Right ventricle myocardium inferior (tissue), 1 donor: ENCODE measurements at places on chromosomes 4 and X.

GRCh38 chr4:3871881-3872833 lies 106.0 kb downstream of the ADRA2C start:
- no peak for DNase-seq

- DNase-seq = no peak
Measured at GRCh38 chr4:85406185-85406584, 68.8 kb upstream of the ARHGAP24 start.

DNA sequence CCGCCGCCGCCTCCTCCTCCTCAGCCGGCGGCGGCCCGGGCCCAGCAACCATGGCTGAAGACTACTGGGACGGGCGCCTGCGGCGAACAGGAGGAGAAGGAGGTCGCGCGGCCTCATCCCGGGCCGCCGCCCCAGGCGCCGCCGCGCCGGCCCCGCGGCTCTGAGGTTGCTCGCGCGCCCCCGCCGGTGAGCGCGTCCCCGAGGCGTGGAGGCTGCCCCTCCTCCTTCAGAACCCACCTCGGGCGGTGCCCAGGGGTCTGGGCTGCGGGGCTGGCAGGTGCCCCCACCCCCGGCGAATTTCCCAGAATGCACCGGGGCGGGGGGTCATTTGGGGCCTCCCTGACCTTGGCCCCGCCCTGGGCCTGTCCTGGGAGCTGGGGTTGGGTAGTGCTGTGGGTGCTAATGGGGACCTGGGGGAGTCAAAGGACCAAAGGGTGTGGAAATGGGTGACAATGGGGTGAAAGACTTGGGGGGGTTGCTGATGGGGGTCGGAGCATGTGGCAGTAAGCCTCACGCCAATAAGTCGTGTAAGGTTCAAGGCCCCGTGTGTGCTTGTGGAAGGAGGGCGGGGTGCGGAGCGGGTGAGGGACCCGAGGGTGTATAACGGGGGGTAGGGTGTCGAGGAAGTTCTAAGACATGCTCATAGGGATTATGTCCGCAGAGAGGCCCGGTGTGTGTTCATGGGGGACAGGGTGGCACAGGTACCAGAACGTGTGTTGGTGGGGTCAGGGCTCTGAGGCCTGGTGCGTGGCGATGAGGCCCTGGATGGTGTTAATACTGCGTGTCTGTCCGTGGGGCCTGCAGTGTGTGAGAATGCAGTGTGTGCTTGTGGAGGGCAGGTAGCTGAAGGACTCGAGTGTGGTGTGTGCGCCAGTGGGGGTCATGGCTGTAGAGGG lies 687 bp downstream of the CDK16 start:
- peak; percentile 75 for DNase-seq

- DNase-seq = no peak
Measured at GRCh38 chr4:113749178-113749577, 12.4 kb downstream of the CAMK2D start.

GRCh38 chr4:75235359-75235951 lies 278.7 kb downstream of the RCHY1 start:
- no peak for DNase-seq

DNA sequence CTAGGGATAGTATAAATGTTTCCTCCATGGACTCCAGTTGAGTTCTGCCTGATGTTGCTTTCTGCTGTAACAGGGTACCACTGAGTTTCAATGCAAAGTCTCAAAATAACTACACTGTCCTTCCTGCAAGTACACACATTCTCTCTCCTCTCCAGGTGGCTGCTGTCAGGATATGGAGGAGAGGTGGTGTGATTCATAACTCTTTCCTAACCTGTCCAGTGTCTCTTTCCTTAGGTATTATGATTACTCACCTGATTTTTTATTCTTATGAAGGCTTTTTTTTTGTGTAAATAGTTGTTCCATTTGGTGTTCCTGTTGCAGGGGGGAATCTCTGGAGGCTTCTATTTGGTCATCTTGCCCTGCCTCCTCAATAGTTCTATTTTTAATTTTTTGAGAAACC lies 39.8 kb upstream of the POF1B start:
- DNase-seq = no peak

- no peak for DNase-seq
Measured at GRCh38 chr4:185117300-185117934, 25.6 kb upstream of the SLC25A4 start.

DNA sequence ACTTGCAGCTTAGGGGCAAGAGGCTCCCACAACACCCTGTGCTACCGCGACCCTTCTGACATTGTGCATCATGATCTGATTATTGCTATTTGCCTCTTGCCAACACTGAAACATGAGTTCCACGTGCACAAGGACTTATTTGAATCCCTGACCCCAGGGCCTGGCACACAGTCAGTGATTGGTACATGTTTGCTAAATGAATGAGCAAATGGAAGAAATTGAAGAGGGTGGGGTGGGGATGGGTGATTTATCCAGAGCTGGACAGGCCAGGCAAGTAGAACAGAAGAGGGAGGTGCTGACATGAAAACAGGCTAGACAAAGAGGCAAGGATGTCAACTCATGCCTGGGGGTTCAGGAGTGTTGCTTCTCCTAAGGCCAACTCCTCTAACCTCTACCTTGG lies 24.9 kb upstream of the RPL39 start:
- DNase-seq = no peak

DNA sequence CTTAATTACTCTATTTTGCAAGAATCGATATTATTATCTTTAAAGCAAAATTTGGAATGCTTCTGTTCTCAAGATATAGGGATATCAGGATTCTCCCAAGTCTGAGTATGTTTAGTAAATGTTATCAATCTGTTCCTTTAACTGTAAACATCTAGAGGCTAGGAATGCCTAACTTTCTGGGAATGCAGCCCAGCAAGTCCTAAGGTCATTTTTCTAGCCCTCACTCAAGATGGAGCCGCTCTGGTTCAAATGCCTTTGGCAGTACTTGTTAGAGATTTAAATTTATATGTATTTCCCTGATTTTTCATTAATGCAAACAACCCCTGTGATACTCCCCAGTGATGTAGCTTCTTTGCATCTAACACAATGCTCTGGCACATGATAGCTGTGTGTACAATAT lies 623.8 kb upstream of the LCORL start:
- no peak for DNase-seq

DNA sequence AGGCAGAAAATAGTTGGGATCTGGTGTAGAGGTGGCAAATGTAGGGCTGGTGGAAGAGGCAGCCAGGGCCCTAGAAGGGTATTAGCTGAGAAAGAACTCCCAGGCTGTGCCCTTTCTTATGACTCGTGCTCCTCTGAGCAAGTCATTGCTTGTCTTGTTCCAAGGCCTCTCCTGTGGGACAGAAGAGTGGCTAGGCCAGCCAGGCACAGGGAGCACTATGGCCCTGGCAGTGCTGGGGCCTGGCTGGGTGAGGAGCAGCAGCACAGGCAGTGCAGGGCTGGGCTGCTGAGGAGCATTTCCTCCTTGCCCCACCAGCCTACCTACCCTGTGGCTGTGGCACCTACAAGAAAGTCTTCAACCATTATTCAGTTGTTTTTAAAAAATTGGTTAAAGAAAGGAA lies 298.5 kb upstream of the NR3C2 start:
- no peak for DNase-seq

DNA sequence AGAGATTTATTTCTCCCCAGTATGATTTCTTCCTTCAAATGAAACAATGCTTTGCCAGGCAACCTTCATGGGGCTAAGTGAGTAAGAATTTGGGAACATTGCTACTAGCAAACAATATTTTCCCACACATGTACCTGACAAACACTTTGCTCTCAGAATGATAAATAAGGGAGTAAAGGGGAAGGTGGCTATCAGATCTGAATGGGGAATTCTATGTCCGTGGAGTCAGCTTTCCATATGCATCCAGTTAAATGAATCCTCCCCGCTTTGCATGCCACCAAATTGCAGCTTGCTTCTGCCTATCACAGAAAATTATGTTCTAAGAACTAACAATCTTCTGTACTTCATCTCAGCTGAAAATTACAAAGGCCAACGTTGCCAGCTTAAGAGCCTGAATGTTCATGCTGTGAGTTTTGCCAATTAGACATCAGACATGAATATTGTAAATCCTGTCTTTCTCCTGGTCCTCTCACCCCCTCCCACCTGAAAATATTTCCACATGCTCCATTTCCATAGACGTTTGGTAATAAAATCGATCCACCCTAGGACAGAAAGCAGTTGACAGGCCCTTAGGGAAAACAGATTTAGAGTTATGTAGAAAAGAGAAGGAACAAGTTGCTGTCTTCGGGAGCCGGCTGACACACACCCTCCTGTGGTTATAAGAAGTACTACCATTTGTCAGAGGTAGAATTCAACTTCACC lies 6.3 kb downstream of the MEPE start:
- DNase-seq = peak; percentile 73

DNA sequence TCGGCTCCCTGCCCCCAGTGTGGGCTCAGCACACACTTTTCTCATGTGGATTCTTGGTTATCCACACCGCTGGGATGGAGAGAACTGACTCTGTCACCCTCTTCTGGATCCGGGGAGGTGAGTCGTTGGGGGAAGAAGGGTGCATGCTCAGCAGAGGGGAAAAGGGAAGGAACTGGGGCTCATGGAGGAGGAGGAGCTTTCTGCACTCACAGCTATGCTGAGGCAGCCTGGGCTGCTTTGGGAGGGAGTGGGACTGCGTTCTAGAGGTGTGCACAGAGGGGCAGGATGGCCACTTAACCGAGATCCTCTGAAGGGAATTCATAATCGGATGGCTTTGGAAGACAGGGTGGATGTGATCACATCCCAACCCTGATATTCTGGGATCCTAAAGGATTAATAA lies 51.6 kb downstream of the RTL5 start:
- no peak for DNase-seq

GRCh38 chrX:51798701-51799100 lies 55.5 kb downstream of the GSPT2 start:
- no peak for DNase-seq

DNA sequence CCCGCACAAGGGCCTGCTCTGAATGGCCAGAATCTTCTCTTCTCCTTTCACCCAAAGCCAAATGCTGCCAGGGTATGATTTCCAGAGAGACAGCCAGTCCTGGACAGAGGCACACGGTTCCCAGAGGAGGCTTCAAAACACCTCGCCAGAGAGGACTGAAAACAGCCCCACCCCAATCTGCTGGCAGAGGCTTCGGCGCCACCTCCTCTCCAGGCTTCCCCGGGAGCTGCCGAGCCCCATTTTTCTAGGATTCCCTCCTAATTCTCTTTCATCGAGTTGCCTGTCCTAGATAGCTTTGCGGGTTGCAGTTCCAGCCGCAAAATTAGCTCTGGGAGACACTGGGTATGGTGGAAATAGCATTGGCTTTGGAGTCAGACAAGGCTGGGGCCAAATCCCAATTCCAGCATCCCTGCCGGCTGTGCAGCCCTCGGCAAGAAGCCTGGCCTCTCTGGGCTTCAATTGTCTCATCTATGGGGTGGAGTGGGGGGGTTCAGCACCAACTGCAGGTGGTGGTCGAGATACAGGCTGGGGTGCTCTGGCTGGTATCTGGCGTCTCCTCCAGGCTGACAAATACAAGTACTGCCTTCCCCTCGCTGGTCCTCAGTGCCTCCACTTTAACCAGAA lies 22.6 kb downstream of the PPP2R2C start:
- no peak for DNase-seq

GRCh38 chr4:113563691-113564378 lies 197.7 kb downstream of the CAMK2D start:
- DNase-seq = no peak

- no peak for DNase-seq
Measured at GRCh38 chr4:75834095-75834771, 68.0 kb downstream of the PPEF2 start.

- DNase-seq = no peak
Measured at GRCh38 chr4:80438016-80438415, 102.5 kb downstream of the CFAP299 start.

GRCh38 chr4:69649629-69650028 lies 3.4 kb downstream of the UGT2A1 start:
- no peak for DNase-seq
